Activated CD4-positive, alpha-beta T cell treated with anti-CD3 and anti-CD28 coated beads, Interleukin-2, Interleukin-6, amounts not matched to agents 100 ng/mL and 50 ng/mL, durations not matched to agents 16 hours and 8 hours (primary cell): ENCODE measurements at places on chromosomes 12 and 14.

DNA sequence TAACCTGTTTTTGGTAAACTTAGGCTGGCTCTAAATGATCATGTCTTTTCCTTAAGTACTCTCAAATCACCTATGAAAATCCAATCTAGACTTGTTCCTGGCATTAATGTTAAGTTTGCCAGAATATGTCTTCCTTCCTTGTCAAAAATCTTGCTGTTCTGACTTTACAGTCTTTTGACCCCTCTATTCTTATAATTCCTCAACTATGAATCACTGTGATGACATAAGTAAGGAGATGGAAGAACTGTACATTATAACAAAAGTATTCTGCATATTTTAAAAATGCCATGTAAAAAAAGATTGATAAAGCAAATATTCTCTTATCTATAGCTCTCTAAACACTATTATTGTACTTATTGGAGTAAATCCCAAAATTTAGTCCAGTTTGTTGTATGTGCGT is 51.4 kb upstream of the BAZ1A start:
- no peak for DNase-seq

GRCh38 chr14:67441256-67441655 is 29.3 kb upstream of the PLEK2 start:
- DNase-seq = no peak

DNA sequence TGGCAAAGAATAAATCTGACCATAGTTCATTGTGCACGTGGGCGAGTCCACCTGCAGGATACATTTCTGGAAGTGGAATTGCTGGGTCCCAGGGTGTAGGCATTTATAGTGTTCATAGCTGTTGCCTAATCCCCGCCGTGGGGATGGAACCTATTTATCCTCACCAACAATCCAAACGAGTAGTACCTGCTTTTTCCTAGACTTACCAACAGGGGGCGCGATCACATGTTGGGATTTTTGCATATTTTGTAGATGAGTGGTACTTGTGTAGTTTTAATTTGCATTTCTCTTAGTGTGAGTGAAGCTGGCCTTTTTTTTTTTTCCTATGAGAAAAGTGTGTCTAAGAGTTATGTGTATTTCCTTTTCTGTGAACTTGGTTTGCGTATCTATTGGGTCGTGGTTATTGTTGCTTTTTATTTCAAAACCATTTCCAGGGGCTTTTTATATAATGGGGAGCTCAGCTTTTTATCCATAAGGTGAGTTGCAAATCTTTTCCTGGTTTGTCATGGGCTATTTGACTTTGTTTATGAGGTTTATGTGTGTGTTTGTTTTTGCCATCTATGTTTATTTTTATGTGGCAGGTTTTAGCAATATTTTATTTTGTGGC is 67.2 kb downstream of the CCDC92 start:
- DNase-seq = peak; percentile 70

- no peak for DNase-seq
These were observed 820.7 kb upstream of the FBXO33 start for GRCh38 chr14:40252817-40253447.

GRCh38 chr14:76289276-76289675 is 86.7 kb upstream of the ESRRB start:
- no peak for DNase-seq

- no peak for DNase-seq
These were observed 18.8 kb upstream of the LTA4H start for GRCh38 chr12:96054244-96054610.

DNA sequence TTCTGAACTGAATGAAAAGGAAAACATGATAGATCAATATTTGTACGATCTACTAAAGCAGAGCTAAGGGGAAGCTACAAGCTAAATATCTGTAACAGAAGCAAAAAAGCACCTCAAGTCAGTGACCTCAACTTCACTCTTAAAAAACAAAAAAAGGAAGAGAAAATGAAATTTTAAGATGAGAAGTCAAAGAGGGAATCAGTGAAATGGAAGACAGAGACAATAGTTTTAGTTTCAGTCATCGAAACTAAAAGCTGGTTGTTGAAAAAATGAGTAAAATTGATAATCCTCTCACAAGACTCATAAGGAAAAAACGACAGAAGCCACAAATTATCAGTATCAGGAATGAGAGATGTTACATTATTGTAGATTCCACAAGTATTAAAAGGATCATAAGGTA is 11.9 kb upstream of the SLC2A13 start:
- DNase-seq = peak; percentile 66

DNA sequence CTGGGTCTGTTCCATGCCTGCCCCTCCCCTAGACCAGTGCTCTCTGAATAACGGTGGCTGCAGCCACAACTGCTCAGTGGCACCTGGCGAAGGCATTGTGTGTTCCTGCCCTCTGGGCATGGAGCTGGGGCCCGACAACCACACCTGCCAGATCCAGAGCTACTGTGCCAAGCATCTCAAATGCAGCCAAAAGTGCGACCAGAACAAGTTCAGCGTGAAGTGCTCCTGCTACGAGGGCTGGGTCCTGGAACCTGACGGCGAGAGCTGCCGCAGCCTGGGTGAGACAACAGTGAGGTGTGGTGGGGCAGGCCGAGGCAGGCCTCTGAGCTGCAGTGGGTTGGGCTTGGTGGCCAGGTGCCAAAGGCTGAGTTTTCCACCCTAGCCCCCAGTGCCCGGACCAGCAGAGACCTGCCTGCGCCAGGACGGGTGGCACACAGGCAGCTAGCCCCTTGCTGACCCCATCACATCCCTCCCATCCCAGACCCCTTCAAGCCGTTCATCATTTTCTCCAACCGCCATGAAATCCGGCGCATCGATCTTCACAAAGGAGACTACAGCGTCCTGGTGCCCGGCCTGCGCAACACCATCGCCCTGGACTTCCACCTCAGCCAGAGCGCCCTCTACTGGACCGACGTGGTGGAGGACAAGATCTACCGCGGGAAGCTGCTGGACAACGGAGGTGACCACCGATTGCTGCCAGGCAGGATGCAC is 28.2 kb upstream of the LRP1-AS start:
- DNase-seq = peak; percentile 52
